ENCODE measurements at places on chromosomes 7 and 10.
A peak's percentile ranks its signal among the peaks of the same experiment; 100 is the strongest.

DNA sequence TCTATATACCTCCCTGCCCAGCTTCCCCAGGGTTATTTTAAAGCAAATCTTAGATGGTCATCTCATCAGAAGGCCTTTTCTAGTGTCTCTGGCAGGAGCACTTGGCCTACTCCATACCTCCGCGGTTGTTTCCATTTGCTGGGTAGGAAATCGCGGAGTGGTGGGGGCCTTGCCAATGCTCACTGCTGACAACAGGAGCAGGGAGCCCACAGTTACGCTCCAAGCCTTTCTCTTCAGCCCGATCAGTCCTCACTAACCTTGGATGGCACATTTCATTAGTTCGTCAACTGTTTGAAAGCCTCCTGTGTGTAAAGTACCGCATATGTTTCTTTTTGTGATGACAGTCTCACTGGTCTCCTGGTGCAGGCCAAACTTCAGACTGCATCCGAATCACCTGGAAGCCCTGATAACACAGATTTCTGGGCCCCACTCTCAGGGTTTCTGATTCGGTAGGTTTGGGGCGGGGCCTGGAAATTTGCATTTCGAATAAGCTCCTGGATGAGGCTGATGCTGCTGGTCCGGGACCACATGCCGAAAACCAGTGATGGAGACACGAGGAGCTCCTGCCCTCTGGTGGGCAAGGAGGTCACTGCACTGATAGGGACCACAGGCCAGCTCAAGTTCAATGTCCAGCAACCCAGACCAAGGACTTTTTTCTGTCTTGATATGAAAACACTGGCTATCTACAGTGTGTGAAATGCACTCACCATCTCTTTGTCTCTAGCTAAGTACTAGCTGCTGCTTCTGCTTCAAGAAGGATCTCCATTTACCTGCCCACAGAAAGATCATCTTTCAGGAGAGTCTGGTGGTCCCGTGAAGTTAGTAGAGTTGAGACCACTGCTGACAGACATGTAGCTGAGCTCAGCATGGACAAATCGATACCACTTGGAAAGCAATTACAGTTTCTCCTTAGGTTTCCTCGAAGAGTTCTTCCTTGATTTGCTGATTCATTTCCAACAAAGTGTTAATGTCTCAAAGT lies 14.0 kb downstream of the LRGUK start:
- peak; percentile 34 for DNase-seq

DNA sequence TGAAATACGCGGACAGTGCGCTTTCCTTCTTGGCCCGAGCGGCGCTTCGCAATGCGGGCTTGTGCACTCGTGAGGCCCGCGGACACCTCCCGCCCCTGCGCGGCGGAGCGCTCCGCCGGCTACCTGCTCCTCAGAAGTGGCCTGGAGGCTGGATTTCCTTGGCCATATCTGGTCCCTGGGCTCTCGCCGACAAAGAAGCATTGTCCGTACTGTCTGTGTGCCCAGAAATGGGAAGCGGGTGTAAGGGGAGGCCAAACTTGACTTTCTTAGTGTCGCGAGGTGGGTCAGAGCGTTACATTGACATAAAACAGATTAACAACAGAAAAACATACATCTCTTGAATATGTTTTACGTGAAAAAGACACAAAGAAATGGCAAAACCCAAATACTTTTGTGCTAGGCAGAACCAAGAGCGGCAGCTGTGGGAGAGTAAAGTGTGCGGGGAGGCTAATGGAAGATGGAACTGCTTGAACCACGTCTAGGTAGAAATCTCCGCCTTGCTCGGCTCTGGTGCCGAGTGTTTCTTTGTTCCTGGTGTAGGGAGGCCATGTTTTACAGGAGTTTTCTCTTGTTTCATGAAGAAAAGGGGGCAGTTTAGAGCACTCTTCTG lies 1.4 kb downstream of the LANCL2 start:
- no peak for DNase-seq

- no peak for DNase-seq
These were observed 56.3 kb upstream of the FAM3C start for GRCh38 chr7:121452389-121452788.

- DNase-seq, result no peak
These were observed 591.0 kb upstream of the PFKP start for GRCh38 chr10:2476218-2476811.

DNA sequence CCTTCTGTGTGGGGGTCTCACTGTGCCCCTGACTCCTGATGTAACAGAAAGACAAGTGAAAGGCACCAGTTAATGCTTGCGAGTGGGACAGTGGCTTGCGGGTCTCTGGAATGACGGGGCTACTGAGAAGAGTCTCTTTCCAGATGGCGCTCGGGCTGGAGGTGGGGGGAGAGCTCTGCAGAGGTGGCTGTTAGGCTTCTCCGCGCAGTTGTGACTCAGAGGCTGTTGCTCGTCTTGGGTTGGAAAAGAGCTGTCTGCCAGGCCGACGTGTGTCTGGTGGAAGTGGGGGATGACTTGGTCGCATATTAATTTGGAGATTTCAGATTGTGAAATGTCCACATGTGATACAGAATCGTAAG lies 27.9 kb upstream of the SH2B2 start:
- no peak for DNase-seq

- no peak for DNase-seq
These were observed 49.1 kb upstream of the GLCCI1 start for GRCh38 chr7:7919449-7919945.

DNA sequence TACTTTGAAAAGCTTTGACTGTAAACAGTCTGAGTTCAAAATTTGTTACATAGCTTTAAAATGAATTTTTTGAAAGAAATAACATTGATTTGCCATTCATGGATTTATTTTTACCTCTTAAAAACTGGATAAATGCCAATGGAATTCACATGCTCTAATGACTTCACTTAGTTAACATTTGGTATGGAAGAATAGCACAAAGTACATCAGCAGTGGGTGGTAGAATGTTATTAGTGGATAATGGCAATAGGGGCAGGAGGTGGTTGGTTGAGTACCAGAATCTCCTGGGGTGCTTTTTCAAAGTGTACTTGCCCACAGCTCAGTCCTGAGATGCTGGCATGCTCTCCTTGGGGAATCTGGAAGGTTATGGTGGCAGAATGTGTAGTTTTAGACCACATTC lies 4.7 kb downstream of the PPP1R9A start:
- no peak for DNase-seq

DNA sequence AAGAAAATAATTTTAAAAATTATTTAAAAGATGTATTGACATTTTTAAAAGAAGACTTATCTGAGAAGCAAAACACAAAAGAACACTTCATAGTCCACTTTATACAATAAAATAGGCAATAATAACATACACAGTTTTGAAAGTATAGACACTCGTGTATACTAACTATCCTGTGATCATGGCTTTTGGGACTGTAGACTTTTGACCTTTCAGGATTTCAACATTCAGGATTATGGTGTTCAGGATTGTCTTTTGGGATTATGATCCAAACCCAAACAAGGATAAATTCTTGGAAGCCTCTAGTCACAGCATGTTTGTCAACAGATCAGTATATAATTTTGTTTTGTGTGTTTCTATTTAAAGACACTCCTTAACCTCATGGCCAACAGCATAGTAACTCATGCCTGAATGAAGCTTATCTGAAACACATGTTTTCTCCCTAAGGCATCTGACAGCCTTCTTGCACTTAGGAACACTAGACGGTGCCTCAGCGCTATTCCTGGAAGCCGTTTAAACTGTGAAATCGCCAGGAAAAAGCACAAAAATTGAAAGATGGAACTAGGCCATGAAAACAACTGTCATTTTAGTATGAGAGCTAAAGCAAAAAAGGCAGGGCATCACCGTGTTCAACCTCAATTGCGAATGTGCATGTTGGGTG lies 29.9 kb downstream of the GSAP start:
- no peak for DNase-seq

DNA sequence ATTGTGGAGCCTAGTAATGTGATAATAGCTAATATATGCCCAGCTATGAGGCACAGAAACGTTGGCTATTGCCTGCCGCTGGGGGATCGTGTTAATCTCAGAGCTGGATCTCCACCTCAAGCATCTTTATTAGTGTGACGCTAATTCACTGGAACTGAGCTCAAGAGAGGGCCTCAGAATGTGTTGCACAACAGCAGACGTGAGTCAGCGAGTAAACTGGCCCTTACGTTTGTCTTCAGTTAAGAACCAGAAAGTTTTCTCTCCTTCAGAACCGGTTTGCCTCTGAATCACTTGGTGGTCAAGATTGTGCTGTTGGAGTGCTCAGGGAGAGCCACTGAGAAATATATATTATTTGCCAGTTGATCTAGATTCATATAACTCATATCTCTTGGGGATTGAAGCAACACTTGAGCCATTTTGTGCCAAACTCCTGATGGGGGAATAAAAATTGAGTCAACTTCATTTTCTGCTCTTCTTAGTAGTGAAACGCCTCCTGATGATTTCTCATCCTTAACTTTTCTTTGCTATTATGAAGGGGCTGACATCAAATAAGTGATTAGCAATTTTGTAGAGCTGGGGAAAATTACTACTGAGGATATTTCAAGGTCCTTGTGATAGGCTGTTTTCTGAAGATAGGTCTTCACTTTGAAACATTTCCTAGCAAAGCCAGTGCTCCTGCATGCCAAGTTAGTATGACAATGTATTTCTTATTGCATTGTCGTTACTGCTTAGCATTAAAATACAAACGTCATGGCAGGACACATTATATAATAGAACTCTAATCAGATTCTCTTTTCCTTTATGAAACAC lies 22.3 kb downstream of the BZW2 start:
- peak; percentile 74 for DNase-seq
